ENCODE measurements at places on chromosomes 4 and X.
A peak's percentile ranks its signal among the peaks of the same experiment; 100 is the strongest.

DNA sequence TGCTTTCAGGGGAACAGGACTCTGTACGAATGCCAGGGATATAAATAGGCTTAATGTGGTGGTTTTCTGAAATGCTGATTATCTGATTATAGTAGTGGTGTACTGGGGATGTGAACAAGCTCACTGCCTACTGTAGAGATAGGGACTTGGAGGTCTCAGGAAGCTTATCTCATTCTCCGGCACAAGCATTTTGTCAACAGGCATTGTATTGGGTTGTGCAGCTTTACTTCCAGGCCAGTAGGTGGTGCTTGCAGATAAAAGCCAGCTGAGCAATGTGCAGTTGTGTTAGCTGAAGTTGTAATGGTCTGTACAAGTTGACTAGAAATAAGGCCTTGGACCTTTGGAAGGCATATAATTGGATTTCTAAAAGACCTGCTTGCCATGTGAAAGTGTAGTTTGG lies 49.5 kb upstream of the TMLHE start:
- peak; percentile 21 for DNase-seq

DNA sequence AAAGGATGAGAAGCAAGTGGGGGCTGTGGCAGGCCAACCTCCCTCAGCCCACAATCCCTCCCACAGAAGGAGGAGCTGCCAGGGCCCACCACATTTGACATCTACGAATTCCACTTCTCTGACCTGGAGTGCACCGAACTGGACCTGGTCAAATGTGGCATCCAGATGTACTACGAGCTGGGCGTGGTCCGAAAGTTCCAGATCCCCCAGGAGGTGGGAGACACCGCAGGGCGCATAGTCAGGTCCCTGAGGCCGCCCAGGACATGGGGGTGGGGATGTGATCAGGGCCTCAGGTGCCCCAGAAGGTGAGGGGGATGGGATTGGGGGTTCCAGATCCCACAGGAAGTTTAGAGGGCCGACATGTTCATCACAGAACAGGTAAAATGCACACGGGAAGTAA lies 13.7 kb downstream of the ATP5ME start:
- no peak for DNase-seq

- no peak for DNase-seq
Observed at GRCh38 chr4:8472689-8473197, 32.2 kb downstream of the TRMT44 start.

DNA sequence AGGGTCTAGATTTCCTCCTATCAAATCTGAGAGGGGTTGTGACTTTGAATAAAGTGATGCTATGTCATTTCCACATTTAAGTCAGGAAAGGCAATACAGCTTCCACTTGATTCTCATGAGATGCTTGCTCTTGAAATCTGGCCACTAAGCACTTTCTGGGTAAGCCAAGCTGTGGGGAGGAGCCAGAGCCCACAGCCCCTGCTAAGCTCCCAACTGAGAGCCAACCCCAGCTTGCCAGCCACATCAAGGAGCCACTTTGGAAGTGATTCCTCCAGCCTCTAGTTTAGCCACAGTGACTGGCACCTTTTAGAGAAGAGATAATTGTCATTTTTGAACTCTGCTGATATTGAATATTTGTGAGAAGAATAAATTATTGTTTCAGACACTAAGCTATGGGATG lies 1441.5 kb upstream of the IGFBP7 start:
- no peak for DNase-seq

DNA sequence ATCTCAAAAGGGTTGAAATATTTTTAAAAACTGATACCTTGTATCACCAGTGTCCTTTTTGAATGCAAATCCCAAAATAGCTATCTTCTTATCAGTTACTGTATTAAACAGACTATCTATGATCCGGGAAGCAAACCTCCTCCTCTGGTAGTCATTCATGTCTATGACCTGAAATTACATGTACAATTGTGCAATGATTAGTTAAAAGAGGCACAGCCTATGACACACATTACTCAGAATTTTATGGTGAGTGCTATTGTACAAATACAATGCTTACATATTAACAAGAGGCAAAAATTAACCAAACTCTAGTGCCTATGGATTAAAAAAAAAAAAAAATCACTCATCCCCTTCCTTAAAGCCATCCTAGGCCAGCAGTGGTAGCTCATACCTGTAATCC lies 21.7 kb downstream of the UGDH start:
- no peak for DNase-seq

DNA sequence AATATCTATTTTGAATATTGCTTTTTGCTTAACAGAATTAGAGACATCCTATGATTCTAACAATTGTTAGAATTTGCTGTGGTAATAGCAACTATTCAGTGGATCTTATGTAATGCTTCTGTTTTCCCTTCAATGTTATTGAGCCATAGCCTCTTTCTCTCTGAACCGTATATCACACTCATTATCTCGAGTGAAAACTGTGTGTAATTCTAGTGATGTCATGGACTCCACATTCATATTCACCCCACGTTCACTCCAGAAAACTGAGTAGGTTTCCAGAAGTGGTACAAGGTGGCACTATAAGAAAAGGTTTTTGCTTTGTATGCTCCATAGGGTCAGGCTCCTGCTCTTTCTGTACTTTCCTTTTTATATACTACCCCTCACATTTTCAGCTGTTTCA lies 534.3 kb upstream of the PABPC4L start:
- DNase-seq, result no peak

DNA sequence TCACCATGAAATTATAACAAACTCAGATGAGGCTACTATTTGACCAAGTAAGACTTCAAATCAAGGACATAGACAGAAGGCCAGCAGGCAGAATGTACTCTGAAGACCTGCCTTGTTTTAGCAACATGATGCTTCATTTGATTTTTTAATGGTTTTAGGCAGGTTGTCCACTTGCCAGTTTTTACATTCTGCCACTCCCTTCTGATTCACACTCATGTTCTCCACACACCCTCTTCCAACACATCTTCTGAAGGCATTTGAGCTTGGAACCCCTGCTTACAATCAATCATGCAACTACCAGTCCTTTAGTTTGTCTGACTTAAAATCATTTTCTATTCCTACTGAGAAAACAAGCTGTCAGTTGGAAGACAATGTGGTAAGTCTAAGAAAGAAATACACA lies 114.9 kb upstream of the SMIM31 start:
- no peak for DNase-seq

DNA sequence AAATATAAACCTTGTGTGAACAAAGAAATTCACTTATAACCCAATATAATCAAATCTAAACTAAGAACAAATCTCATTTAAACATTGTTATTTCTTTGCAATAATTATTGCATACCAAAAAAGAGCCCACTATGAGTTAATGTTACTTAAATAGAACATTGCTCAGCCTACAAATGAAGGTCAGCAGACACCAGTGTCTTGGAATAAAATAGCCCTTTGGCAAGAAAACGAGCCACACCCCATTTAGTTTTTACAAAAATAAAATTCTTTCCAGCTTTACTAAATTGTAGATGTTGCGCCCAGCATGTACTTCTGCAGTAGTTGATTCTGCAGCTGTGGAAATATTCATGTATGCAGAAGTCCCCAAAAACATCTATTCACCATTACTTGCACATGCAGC lies 12.2 kb downstream of the PLS3 start:
- DNase-seq, result no peak

- DNase-seq, result peak; percentile 79
Observed at GRCh38 chr4:89222170-89222569, 85.4 kb downstream of the GPRIN3 start.

GRCh38 chrX:103157496-103158316 lies 57.2 kb upstream of the BEX4 start:
- DNase-seq, result peak; percentile 48
